ENCODE measurements at places on chromosomes 16 and 17.

- DNase-seq, result peak; percentile 43
Measured at GRCh38 chr16:27402964-27403600, 1.1 kb downstream of the IL21R start.

GRCh38 chr16:75193265-75193650, 13.7 kb downstream of the CTRB2 start:
- DNase-seq, result no peak

- DNase-seq, result peak; percentile 59
Measured at GRCh38 chr17:47776330-47777197, 43.5 kb downstream of the TBX21 start.

- DNase-seq, result no peak
Measured at GRCh38 chr17:45867702-45868101, 23.0 kb downstream of the SPPL2C start.

DNA sequence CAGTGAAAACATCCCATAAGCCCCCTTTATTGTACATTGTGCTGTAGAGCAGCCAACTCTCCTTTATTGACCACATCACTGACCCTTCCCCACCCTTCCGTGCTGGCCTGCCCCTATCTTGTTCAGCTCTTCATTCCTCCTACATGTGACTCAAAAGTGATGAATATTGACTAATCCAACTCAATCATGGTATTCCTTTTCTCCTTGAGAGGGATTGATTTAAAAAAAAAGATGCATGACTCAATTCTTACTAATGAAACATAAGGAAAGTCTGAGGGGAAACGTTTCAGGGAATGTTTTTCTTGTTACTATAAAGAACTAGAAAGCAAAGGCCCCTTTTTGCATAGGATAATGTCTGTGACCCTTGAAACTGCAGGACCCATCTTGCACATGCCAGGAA, 125.2 kb upstream of the SOX9 start:
- no peak for DNase-seq

- no peak for DNase-seq
Measured at GRCh38 chr17:40355804-40356758, 8.5 kb downstream of the GJD3 start.

DNA sequence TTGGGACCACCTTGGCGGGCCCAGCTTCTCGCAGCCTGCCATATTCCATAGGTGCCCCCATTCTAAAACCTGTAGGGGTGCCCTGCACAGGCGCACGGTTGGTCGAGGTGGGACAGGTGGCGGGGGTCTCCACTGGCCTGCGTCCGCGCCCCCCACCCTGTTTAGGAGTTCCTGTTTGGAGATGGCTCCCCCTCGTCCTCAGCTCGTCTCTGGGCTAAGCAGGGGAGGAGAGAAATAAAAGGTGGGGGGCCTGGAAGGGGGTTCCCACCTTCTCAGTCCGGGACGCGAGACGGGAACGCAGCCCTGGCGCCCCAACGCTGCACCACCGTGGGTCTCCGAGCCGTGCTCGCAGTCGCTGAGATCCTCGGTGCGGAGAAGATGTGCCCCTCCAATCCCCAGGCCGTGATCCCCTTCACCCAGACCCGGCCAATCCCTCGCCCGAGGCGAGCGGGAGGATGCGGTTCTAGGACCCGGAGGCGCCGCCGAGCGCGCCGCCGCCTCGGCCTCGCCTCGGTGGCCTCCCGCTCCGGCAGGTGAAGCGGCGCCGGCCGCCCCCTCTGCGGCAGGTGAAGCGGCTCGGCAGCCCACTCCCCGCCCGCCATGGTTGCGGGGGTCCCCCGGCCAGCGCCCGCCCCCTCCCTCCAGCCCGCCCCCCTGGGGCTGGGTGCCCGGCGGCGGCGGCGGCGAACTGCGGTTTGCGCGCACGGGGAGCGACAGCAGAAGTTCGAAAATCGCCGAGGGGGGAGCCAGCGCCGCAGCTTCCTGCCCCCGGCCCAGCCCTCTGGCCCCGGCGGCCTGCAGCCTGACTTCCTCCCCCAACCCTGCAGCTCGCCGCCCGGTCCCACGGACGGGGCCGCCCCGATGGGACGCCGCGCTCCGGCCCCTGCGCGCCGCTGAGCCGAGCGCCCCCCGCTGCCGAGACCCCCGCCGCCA, at the start of gene FMNL1:
FMNL1 (plus strand) TSS at position 805 of the 933 bp plus-strand sequence. CDS start 240 bp downstream, outside the sequence.
- DNase-seq, result peak; percentile 55

GRCh38 chr16:21611556-21612384, 12.4 kb downstream of the METTL9 start:
- DNase-seq, result peak; percentile 66

- DNase-seq, result no peak
Measured at GRCh38 chr17:30229012-30229411, 6.5 kb downstream of the SLC6A4 start.

GRCh38 chr17:51585514-51586104, 325.3 kb downstream of the UTP18 start:
- no peak for DNase-seq

DNA sequence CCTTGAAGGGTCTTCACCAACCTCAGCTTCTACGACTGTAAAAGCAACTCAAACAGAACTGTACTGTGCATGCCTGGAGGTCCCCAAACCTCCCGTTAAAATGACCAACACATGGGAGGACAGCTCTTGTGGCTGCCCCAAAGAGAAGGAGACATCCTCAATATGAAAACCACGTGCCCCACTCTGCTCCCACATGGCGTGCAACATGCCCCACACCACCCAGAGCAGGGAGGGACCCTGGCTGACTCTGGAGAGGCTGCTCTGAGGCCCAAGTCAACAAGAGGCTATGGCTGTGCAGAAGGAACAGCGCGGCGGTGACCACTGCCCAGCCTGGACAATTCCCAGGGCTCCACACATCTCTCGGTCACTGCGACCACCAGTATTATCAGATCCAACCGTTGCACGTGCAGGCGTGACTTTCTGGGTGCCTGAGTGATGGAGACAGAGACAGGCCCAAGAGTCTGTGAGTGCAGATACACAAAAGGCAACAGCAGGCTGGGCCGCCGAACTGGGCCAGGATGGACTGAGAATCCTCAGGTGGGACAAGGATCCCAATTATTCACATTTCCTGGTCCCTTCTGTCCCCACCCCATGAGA, 1.4 kb downstream of the PLD6 start:
- no peak for DNase-seq

GRCh38 chr17:40457369-40457768, 14.1 kb downstream of the IGFBP4 start:
- no peak for DNase-seq

DNA sequence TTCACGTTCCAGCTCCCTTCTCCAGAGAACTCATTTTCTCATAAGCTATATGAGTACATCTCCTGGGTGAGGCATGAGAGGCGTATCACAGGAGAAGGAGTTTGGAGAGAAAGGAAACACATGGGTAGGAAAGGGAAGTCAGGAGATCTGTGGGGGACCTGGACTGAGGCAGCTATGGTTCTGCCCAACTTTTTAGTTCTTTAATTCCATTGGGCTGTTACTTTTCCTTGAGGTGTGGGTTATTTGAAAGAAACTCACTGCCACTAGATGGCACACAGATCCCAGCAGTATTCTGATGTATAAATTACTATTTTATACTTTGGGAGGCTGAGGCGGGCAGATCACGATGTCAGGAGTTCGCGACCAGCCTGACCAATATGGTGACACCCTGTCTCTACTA, 63.6 kb downstream of the NUP93 start:
- no peak for DNase-seq

DNA sequence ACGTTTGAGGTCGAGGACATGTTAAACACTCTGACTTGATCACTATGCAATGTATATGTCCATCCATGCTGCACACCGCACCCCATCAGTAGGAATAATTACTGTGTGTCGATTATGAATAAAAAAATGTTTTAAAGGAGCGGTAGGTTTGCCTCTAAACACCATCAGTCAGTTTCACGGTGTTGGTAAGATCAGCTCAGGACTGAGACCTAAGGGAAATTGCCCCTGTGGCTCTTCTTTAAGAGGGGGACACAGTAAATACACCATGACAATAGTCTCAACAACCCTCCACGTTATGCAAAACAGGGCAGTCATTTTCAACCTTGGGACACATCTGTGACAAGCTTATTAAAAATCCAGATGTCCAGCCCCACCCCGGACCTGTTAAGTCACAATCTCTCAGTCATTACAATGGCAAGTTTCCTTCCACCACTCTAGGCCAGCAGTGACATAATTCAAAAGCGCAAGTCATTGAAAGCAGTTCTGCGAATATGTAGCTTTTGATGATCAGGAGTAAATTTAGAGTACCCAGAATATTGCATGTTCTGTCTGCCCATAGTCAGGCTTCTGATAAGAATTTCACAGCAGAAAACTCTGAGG, 1.2 kb downstream of the ATMIN start:
- no peak for DNase-seq

GRCh38 chr17:56943505-56944125, 17.2 kb downstream of the COIL start:
- DNase-seq, result no peak

- DNase-seq, result no peak
Measured at GRCh38 chr17:43939886-43940285, 2.4 kb downstream of the PPY start.

DNA sequence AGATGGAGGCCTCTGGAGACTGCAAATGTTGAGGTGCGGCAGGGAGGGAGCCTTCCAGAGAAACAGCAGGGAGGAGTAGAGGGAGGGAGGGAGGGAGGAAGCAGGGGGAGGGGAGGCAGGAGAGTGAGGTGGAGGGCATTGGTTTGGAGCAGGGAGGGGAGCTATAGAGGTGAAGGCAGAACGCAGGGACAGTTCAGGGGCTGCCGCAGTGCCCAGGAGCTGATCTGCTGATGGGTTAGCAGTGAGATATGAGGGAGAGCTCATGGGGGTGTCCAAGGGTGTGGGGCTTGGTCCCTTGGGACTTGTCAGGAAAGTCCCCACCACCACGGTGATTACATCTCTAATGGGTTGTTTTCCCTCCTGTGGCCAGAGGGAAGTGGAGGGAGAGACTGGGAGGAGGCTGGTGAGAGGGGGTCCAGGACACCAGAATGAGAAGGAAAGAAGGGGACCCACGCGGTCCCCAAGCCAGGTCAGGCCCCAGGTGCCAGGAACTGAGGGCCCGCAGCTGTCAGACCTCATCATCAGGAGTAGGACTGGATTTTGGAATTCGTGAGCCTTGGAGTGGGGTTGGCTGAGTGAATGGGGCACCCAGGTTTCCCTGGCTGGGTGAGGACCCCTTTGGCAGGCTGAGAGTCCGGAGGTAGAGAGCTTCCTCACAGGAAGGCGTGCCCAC, 11.2 kb downstream of the CA4 start:
- DNase-seq, result no peak

DNA sequence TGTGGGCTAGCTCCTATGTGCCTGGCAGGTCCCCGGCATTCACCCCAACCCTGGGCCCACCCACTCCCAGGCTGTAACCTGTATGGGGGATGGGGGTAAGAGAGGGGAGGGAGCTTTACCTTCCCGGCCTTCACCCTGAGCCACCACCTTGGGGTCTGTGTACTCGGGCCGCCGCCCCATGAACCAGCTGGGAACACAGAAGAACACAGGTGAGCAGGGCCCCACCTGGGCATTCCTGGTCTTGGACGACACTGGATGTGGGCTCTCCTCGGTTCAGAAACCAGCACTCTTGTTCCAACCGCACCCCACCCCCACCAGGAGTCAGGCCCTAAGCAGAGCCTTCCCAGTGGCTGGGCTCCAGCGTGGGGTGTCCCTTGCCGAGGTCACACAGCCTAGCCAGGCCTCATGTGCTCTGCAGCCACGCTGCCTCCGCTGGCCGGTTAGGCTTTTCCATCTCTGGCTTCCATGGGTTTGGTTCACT, 18.8 kb downstream of the B9D1 start:
- DNase-seq, result no peak

GRCh38 chr16:52544703-52545102, 2.2 kb downstream of the TOX3 start:
- DNase-seq, result no peak

DNA sequence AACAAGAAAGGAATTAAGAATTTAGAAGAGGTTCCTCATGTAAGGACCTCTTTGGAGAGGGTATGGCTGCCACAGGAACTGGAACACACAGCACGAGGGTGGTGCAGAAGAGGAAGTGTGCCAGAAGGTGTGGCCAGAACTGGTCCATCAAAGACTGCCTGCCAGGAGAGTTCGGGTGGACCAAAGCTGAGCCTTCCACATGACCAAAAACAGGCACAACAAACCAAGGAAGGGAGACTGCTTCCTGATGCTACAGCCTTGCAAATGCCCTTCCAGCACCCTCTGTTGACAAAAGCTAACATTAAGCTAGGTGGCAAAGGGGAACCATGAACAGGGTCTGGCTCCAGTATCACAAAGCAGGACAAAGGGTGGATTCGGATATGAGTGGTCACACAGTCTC, 125.8 kb upstream of the TMEM97 start:
- no peak for DNase-seq

GRCh38 chr17:68829211-68829610, 126.0 kb downstream of the ABCA8 start:
- no peak for DNase-seq
